ENCODE measurements at places on chromosomes 3 and 15.

DNA sequence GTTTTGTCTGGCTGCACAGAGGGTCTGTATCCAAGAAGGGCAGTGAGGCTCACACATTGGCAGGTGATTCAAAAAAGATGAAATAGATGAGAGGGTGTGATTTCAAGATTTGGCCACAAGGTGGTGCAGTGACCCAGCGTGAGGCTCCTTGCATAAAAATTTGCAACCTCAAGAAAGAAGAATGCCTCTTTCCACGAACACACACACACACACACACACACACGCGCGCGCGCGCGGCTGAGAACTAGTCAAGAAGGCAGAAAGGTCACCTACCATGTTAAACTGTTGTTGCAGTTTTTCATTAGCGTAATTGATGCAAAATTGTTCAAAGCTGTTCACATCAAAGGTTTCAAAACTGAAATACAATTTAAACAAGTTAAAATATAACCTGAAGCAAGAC, 39.2 kb downstream of the MYO5C start:
- DNase-seq: peak; percentile 50

- peak; percentile 35 for DNase-seq
Measured at GRCh38 chr15:64460724-64461720, 644 bp downstream of the ZNF609 start.

DNA sequence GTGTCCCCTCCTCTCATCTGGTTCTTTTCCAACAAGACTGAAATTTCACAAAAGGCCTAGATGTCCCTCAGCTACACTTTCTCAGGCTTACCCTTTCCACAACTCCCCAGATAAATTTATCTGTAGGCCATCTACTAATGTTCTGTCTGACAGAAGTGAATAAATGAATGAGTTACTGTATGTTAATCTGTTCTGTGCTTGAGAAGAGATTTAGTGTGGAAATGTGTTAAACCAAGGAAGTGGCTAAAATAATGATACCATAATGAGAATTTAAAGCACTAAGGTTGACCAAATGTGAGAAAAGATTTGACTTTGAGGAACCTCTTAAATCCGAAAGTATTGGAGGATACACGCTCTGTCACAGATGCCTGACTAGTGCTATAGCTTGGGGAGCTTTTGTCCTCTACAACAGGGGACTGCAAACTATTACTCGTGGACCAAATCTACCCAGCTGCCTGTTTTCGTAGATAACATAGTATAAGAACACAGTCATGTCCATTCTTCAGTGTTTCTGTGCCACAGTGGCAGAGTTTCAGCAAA, 74.8 kb upstream of the P2RY1 start:
- DNase-seq: no peak

DNA sequence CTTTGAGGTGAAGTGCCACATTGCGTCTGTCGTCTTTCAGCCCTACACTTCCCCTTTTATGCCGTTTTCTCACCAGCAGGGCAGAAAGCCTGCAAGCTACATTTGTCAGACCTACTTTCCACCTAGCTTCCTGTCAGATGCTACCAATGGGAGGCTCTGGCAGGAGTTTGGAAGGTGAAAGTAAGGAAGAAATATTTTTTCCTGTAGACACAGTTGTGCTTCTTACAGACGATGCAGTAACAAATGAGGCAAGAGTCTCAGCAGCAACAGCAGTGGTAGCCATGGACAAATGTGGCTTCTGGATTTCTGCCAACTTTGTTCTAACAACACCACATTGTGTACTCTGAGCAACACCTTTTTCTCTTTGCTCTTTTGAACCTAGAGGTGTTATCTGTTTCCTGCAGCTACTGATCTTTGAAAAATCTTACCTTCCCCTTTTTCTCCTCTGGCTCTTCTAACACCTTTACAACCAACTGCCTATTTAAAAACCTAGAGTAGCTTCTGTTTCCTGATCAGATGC, 70.6 kb upstream of the STT3B start:
- no peak for DNase-seq

DNA sequence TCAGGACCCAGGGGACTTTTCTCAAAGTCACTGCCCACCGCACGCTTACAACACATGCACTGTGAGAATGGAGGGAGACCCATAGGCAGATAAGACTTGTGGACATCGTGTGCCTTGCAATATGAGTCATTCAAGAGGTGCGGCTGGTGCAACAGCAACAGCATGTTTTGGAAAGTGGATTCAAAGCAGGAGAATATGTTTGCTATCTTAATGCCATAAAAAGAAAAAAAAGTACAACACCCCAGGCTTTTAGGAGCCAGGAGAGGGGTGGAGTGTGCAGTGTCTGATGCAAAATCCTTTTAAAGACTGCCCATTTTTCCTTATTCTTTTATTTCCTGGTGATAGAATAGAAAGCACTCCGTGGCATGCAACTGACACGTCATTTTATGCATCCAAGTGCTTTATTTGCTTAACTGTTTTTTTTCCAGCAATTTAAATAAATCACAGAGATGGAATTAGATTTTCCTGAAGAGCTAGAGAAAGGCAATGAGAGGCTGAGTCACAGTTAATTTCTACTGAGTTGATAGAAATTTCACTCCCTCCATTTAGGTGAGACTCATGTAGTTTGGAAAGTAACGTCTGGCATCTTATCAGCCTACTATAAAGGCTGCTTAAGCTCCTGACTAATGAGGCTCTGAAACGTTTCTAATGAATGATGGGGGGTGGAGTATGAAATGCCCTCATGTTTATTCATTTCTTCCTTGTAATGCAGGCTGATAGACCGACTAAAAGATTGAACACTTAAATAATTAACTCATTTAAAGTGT, 96.4 kb downstream of the NSUN3 start:
- DNase-seq: no peak

GRCh38 chr3:116994351-116994879, 284.8 kb downstream of the TUSC7 start:
- no peak for DNase-seq

- no peak for DNase-seq
Measured at GRCh38 chr3:36373084-36373483, 7.2 kb upstream of the STAC start.

- no peak for DNase-seq
Measured at GRCh38 chr3:126925411-126926171, 57.3 kb upstream of the PLXNA1 start.

GRCh38 chr3:31839144-31839917, 141.7 kb downstream of the OSBPL10 start:
- no peak for DNase-seq

GRCh38 chr15:26443321-26443720, 329.5 kb downstream of the GABRB3 start:
- DNase-seq: peak; percentile 66

DNA sequence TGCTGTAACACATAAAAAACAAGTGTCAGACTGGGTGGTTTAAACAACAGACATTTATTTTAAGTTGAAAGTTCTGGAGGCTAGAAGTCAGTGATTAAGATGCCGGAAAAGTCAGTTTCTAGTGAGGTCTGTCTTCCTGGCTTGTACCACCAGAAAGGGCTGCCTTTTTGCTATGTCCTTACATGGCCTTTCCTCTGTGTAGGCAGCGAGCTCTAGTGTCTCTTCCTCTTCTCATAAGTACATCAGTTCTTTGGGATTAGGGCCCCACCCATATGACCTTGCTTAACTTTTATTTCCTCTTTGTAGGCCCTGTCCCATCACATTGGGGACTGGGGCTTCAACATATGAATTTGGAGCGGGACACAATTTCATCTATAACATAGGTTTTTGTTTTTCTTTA, 128.0 kb downstream of the BBX start:
- no peak for DNase-seq

DNA sequence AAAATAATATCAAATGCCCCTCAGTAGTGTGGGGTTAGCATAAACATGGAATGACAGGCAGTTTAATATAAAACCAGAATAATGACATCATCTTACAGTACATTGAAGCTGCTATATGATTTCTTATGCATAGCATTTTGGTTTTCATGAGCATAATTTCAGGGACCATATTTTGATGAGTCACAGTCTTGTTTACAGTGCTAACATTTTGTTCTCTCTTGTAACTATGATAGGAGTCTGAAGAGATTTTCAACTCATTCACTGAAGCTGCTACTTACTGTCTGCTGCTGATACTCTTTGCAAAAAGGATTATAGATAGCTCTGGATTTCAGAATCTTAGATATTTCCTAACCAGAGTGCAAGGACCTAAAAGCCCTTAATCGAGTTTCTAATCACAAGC, 92.6 kb upstream of the CCDC54 start:
- DNase-seq: no peak

- no peak for DNase-seq
Measured at GRCh38 chr3:52983336-52983807, 62.5 kb downstream of the SFMBT1 start.

GRCh38 chr3:4866866-4867265, 112.4 kb upstream of the BHLHE40 start:
- DNase-seq: no peak

DNA sequence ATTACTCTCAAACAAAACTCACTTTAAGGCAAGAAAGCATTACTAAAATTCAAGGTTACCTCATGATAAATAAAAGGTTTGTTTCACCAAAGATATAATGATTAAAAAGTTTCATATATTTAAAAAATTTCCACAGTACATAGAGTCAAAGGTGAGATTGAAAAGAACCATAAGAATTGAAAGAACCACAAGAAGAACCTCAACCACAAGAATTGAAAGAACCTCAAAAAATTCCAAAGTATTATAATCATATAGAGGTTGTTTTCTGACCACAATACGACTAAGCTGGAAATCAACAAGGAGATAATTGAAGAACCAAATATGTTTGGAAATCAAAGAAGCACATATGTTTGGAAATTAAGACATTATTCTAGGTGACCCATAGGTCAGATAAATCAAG, 52.7 kb downstream of the SLC25A36 start:
- DNase-seq: no peak

DNA sequence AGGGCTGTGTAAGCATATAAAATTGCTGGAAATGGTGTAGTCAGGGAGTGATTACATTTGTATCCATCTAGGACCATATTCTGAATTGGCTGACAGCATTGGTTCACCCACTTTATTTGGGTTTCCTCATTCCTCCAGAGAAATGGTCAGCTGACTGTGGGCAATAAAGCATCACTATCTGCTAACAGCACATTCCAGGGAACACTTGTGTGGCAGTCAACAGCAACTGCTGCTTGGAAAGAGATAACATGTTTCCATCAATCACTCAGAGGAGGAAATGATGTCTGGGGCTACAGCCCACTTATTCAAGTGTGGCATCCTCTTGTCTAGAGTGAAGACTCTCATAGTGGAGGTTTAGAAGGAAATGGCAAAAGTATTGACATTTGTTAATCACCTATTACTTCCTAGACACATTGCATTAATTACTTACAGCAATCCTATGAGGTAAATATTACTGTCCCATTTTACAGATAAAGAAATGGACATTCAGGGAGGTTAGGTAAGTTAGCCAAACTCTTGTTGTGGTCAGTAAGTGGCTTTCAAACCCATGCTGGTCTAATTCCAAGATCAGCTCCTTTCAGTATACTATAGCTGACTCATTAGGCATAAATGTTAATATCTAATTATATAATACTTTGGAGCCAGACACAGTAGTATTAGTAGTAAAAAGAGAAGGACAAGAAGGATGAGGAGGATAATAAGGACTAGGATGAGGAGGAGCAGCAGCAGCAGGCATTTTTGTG, 247.8 kb downstream of the ALCAM start:
- no peak for DNase-seq

DNA sequence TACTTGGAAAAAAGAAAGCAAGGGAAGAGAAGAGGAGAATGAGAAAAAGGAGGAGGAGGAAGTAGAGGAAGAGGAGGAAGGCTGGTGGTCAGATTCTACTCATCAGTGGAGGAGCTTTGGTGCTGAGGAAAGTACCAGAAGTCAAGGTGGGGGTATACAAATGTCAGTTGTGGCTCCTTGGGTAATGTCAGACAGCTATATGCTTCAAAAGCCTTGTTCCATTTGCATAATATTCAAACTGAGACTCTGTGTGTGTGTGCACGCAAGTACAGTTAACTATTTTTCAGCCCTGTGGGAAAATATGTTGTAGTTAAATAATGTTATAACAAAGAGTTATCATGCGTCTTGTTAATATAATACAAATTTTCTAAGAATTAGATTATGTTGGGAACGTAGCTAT, 609.7 kb downstream of the PDCD6IP start:
- DNase-seq: no peak

DNA sequence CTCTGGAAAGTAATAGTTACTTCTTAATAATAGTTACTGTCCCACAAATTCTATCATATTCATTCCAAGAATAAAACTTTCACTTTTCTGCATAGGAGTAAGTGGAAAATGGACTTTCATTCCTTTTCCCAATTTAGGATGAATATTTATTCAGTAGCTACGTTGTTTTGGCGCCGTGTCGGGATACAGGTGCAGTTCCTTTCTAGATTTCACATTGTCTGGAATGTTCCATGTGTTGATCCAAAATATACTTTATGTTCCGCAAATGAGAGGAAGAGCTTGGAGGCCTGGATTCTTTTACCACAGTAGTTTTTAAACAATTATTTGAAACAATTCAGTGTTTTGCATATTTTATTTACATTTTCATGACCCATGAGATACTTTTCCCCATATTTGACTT, 22.8 kb upstream of the PPARG start:
- DNase-seq: no peak

DNA sequence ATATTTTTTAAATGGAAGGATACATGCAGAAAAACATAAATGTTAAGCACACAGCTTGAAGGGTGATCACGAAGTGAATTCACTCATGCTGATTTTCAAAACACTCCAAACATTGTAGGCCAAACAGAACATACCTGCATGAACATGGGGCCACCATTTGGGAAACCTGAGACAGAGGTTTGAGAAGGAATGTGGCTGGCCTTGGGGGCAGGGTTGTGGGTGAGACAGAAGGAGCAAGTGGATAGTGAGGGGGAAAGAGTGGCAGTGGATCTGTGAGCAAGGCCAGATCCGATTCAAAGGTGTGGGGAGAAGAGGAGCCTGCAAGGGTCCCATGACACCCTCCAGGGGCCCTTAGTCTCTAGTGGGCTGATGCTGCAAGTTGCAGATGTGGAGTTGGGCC, 94.9 kb downstream of the HMG20A start:
- no peak for DNase-seq

DNA sequence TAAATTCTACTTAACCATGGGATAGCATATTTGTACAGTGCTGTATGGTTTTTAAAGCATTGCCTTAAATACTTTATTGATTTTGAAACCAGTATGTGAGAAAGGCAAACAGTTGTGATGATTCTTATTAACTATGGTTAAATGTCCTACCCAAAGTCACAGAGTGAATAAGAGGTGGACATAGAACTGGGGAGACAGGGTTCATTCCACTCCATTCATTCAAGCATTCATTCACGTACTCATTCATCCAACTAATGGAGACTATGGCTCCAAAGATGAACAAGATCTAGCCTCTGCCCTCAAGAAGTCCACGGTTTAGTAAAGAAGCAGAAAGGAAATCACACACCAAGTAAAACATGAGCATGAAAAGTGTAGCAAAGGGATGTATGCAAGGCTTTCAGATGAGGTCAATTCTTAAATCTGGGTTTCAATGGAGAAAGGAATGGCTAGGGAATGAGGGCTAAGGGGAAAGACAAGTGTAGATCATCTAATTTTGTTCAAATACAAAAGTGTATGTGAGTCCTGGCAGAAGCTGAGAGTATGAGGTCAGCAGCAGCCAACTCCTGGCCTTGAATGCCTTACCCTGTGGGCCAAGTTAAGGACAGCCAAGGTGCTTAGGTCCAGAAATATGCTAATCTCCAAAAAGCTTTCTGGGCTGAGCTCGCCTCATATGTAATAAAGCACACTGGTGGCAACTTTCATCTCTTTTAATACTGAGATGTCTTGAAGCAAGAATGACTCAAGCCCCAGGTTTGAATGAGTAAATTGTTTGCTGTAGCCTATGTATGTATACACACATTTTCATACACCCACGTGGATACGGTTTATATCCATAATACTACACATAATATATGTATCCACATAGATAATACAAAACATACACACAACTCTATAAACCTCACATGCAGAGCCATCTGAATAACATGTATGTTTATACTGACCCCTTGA, 4.3 kb downstream of the TNIK start:
- DNase-seq: peak; percentile 41
